NCI-H1092 treated with DMSO at 0.1 percent for 48 hours (cell line): ENCODE measurements at places on chromosomes 11 and 22.
A peak's percentile ranks its signal among the peaks of the same experiment; 100 is the strongest.

- DNase-seq: no peak
Measured at GRCh38 chr11:1257916-1258315, 35.0 kb downstream of the MUC5B start.

DNA sequence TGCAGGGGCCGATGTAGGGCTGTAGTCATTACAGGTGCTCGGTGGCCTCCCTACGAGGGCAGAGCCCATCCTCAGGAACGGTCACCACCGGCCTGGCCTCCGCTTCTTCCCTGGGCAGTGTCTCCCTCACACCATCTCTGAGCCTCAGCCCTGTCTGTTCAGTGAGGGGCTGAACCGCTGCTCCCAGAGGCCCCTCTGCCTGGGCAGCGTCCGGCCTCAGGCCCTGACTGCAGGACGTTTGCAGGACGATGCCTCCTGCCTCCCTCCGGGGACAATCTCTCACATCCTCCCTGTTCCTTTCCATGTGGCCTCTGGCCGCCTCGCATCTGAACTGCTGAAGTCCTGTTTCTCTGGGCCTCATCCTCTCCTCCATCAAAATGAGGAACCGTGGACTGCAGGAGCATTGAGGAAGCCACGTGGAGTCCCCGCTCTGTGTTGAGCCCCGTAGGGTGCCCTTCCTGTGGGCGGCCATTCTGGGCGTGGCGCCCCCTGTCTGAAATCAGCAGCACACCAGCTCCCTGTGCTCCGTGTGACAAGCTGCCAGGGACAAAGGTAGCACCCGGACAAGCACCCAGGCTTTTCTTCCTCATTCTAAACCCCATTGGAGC is 933.5 kb downstream of the BRD1 start:
- DNase-seq: no peak

DNA sequence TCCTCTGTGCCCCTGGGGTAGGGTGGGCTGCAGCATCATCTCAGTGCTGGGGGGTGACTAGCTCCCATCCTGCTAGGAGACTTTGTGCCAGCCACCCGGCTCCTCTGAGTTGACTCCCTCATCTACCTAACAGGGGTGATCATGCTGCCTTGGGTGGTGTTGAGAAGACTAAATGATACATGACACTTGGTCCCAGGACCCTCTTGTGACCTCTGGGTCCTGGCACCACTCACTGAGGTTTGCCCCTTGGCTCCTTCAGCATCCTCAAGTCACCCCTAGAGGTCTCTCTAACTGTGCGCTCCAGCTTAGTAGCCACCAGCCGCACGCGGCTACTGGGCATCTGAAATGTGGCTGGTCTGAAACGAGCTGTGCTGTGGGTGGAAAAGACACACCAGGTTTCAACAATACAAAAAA is 72.1 kb downstream of the LRRC32 start:
- peak; percentile 61 for DNase-seq

DNA sequence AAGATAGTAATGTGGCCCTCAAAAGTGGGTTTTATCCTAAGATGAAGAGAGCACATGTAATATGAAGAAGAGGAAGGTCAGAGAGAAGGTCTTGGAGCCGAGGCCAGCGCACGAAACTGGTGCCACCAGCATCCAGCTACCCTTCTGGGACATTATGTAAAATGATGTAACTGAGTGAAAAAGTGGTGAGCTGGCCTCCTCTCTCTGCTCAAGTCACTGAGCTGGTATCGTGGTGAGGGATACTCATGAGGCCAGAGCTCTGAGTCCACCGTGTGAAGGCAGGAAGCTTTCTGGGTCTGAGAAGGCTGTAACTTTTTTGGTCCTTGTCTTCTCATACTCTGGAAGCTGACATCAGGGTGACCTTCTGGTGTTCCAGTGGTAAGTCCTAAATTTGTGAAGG is 25.1 kb downstream of the RNF185 start:
- no peak for DNase-seq

DNA sequence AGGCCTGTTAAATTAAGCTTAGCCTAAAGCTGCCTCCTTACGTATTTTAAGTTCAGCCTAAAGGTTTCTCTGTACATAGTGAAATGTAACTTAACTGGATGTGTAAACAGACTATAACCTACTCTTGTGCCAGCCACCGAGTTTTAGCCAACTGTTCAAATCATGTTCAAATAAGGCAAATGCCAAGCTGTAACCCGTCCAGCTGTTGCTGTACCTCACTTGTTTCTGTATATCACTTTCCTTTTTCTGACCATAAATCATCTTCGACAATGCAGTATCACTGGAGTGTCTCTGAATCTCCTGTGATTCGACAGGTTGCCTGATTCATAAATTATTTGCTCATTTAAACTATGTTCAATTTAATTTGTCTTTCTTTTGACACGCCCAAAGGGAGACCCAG is 4.0 kb upstream of the PLAAT5 start:
- DNase-seq: no peak

- DNase-seq: no peak
Measured at GRCh38 chr22:50676180-50676636, 3.6 kb downstream of the SHANK3 start.

DNA sequence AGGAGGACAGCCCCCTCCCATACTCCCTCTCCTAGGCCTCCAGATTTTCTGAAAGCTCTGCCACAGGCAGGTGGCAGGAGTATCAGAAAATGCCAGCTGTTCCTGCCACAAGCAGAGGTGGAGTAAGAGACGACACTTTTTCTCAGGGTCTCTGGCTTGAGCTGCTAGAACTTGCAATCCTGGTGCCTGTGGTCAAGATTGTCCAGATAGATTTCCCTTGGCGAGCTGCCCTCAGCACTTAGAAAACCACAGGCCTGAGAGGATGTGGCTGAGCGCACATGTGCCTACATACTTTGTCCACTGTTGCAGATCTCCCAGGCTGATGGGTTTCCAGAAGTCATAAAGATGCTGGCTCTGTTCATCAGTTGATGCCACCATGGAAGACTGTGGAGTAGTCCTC is 65.7 kb upstream of the NAV2 start:
- no peak for DNase-seq

- no peak for DNase-seq
Measured at GRCh38 chr22:30990690-30991089, 21.6 kb downstream of the TUG1 start.

DNA sequence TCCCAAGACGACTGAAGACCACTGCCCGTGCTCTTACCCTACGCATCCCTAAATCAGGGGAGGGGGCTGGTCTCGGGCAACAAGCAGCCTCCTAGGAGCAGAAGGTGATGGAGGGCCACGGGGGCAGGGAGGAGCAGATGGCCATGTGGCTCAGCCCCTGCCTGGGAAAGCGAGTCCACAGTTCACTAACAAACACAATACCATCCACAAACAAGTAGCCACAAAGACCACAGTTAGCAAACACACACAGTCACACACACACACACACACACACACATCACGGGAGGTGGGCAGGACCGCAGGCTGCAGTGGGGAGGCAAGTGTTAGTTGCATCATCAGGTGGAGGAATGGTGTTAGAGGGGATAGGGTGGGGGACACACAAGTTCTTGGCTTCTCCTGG is 13.2 kb upstream of the FXYD2 start:
- no peak for DNase-seq

DNA sequence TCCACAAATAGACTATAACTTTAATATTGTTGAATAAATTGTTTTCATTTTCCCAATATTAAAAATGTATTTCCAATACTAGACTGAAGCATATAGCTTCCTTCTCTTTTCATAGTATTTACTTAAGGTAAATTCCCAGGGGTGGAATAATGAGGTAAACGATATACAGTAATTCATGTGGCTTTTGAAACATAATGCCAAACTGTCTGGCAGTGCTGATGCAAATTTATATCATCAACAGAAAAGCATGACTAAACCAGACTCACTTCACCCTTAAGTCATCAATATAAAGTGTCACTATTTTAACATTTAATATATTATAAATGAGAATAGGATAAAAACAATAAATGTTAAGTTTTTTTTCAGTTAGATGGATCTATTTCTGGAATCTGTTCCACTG is 13.6 kb downstream of the C2CD3 start:
- no peak for DNase-seq

GRCh38 chr22:48821346-48821690 is 1006.4 kb downstream of the BRD1 start:
- no peak for DNase-seq

- no peak for DNase-seq
Measured at GRCh38 chr22:44582016-44582415, 84.0 kb upstream of the RTL6 start.
